Activated CD4-positive, CD25-positive, alpha-beta regulatory T cell (primary cell): ENCODE measurements at places on chromosomes 3 and 15.

- no peak for DNase-seq
Measured at GRCh38 chr15:43463998-43464397, 29.0 kb downstream of the TP53BP1 start.

- no peak for DNase-seq
Measured at GRCh38 chr3:46334741-46335478, 19.0 kb upstream of the CCR2 start.

GRCh38 chr3:188749010-188749617 lies 422.7 kb upstream of the TPRG1 start:
- DNase-seq = peak; percentile 21

- DNase-seq = peak; percentile 32
Measured at GRCh38 chr3:72338082-72338941, 509.9 kb downstream of the SHQ1 start.

DNA sequence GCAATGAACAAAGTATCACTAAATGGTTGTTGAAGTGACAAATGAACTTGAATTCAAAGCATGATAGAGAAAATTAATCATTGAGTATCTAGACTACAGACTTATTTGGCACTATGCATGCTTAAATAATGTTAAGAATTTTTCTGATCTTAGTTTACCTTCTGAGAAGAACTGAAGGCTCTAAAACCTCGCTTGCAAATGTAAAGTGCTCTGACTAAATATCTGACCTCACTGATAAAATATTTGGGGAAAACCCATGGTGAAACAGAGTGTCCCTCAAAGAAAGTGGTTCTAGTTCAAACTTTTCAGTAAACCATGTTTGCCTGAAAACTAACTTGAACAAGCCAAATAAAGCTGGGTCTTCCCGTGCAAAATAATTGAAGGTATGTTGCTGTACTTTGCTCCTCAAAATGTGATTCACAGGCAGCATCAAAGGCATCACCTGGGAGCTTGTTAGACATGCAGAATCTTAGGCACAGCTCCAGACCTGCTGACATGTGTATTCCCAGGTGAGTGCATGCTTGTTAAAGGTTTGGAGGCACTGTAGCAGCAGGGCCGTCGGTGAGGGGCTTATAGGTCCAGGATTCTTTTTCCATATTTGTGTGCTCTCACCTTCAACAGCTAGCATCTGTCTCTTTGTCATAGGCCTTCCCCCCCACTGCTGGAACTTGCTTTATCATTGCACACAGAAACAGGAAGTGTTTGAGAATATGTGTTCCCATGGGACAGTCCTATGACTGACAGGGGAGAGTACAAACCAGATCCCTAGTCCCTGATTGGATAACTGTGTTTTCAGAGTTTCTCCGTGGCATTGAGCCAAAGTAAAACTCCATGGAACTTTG lies 524.2 kb upstream of the LMCD1 start:
- no peak for DNase-seq

GRCh38 chr3:178706411-178706810 lies 170.2 kb downstream of the KCNMB2 start:
- DNase-seq = no peak

DNA sequence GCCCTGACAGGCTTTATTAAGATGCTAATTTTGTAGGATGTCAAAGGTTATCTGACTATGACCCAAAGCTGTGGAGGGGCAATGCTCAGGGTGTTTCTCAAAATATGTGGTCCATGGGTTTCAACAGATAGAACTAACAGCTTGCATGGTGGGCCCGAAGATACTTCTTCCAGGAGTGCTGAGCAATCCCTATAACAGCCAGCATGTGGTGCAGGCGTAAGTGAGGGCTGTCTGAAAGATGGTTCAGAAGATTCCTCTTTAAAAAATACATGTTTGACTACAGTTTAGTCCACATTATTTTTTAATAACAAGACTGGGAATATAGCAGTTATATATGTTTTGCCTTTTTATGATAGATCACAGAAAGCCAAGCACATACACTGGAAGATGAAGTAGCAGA lies 7.6 kb downstream of the SCG3 start:
- DNase-seq = no peak

- no peak for DNase-seq
Measured at GRCh38 chr3:157136647-157137387, 23.1 kb downstream of the CCNL1 start.

GRCh38 chr15:85800478-85801123 lies 5.9 kb upstream of the KLHL25 start:
- no peak for DNase-seq

DNA sequence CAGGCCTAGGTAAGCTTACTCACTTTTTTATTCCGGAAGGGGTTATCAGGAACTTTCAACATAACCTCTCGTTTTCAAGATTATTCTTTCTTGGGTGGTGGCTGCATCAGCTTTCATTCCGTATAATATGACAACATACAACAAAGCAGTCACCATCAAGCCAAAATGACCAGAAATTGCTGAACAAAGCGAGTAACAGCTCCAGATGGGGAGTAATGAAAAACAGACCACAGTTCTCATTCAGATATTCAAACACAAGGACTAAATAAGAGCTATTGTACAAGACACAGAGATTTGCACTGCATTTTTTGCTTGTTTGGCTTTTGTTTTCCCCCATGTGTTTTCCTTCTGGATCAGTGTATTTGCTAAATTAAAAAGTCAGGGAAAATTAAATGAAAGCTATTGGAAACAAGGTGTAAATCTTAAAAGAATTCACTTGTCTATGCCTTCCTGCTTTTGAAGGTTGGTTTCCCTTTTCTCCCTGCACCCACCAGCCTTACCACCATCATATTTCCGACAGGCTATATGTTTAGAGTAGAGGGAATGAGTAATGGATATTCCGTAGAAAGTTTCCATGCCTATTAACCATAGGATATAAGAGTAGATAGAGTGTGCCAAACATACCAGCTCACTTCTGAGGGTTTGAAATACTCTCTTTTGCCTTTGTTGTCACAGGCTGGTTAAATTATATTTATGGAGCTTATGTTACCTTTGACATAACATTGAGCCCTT lies 213.6 kb downstream of the RBMS3 start:
- no peak for DNase-seq

GRCh38 chr15:41659855-41660234 lies 360 bp upstream of the MGA start:
- DNase-seq = no peak

DNA sequence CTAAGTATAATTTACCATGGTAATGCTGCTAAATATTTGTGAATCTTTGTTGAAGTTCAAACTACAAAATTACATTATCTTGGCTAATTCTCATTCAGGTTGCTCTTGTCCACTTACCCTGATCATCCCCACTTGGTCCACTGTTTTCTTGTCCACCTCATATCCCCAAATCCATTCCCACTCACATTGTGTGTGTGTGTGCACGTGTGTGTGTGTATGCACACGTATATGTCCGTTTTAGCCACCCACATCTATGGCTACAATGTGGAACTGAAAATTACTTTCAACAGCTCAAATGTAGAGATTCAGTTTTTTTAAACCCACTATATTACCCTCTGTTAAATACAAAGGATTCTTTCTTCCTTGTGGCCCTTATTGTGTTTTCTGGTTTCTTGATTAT lies 15.2 kb upstream of the MEIS2 start:
- no peak for DNase-seq

DNA sequence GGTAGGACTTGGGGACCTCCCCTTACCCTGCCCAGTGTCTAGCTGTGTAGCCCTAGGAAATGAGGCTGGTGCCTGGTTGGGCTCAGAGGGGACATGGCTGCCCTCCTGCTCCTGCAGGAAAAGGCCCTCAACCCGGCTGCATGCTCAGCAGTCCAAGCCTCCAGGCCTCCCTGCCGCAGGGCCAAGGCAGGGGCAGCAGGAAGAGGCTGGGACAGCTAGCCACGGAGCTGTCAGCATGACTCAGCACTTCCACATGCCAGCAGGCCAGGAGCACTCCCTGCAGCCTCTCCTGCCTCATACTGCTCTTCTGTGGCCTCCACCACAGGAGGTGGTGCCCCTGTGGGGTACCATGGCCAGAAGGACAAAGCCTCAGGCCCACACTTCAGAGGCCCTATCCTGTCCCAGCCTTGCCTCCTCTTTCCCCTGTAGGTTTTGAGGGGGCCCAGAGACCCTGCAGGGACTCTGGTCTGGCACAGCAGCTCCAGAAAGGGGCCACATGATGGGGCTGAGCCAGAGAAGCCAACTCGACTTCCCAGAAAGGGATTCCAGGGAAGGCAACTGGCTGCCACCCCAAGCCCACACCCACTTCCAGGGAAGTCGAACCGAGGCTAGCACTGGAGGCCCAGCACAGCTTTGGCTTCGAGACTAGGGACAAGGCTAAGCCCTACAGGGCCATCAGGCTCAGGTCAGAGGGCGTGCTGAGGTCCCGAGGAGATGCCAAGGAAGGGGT lies 19.5 kb downstream of the TKT start:
- DNase-seq = no peak

DNA sequence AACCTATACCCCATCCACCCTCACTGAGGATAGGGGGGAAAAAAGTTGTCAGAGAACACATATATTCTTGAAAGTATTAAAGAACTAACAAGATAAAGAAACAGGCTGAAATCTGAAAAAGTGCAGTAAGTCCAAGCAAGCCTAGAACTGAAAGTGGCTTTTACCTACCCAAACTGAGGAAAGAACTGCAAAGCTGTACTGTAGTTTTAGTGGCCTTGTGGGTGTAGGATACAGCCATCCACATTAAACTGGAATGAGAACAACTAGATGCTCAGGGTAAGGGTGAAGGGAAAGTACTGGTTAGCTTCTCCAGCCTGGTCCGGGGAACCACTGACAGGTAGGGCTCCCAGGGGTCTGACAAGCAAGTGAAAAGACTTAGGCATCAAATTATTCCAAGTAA lies 10.1 kb downstream of the UBP1 start:
- no peak for DNase-seq

- DNase-seq = no peak
Measured at GRCh38 chr15:80179025-80179759, 26.4 kb downstream of the FAH start.

DNA sequence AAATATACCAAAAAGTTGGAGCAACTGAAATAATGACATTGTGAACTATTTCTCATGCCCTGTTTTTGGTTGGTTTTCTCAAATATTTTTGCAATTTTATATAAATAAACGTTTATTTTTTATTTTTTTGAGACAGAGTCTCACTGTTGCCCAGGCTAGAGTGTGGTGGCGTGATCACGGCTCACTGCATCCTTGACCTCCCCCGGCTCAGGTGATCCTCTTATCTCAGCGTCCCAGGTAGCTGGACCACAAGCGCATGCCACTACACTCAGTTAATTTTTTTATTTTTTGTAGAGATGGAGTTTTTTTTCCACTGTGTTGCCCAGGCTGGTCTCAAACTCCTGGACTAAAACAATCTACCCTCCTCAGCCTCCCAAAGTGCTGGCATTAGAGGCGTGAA lies 45.6 kb downstream of the YEATS2 start:
- DNase-seq = no peak

- DNase-seq = no peak
Measured at GRCh38 chr15:69592954-69593353, 140.3 kb downstream of the RPLP1 start.
